ENCODE measurements at places on chromosomes 6 and 20. TPM values are rescaled to one million over a fixed set of nuclear protein-coding genes. Genes with fewer than 3 reads are reported as not detected.

The PRSS35 gene
- not detected for total RNA-seq

The BMP5 gene
- total RNA-seq: 2.4 TPM

The CST8 gene
- not detected for total RNA-seq

The SPDEF gene
- not detected for total RNA-seq

The SALL4 gene
- 0.03 TPM for total RNA-seq

The SYNDIG1 gene
- total RNA-seq: 11.5 TPM

The SUMO4 gene
- 0.22 TPM for total RNA-seq

The CST7 gene
- 0.48 TPM for total RNA-seq

GRCh38 chr6:109794201-109794923 is 103.3 kb downstream of the FIG4 start:
- no peak for DNase-seq

DNA sequence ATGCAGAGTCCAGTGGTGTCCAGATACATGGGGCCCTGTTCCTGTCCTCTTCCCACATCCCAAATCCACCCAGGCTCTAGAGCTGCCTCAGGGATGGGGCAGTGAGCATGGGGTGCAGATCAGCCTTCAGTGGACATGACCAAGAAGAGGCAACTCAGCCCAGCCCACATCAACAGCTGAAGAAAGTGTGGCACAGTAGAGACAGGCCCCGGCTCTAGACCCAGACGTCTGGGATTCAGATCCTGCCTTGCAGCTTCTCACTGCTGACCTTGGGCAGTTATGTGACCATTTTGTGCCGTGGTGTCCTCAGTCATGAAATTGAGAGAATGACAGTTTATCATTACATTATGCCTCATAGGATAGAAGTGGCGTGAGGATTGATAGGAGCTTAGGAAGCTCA is 54.6 kb upstream of the CST7 start:
- no peak for DNase-seq

DNA sequence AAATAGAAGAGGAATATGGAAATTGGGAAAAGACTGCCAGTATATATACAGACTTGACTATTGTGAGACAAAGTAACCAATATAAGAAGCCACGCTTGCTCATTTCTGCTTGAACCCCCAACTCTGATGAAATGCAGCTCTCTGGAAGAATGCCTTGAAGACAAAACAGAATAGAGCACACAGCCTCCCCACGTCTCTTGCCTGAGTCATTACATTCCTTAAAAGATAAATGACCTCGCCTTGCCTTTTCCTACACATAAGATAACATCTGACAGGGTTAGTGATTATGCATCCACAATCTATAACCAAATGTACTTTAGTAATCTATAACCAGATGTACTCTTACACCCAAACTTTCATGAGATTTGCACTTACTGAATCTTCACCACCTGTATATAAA is 141.1 kb upstream of the EEF1E1 start:
- no peak for DNase-seq

- no peak for DNase-seq
Measured at GRCh38 chr6:72724545-72724944, 102.7 kb downstream of the KCNQ5 start.

- DNase-seq: no peak
Measured at GRCh38 chr6:79463621-79464050, 73.6 kb downstream of the LCA5 start.

DNA sequence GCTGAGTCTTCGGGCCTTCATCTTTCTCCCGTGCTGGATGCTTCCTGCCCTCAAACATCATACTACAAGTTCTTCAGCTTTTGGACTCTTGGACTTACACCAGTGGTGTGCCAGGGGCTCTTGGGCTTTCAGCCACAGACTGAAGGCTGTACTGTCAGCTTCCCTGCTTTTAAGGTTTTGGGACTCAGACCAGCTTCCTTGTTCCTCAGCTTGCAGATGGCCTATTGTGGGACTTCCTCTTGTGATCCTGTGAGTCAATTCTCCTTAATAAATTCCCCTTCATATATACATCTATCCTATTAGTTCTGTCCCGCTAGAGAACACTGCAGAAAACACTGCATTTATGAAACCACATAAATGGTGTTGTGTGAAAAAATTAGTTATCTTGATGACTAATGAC is 13.9 kb upstream of the BCLAF1 start:
- no peak for DNase-seq

DNA sequence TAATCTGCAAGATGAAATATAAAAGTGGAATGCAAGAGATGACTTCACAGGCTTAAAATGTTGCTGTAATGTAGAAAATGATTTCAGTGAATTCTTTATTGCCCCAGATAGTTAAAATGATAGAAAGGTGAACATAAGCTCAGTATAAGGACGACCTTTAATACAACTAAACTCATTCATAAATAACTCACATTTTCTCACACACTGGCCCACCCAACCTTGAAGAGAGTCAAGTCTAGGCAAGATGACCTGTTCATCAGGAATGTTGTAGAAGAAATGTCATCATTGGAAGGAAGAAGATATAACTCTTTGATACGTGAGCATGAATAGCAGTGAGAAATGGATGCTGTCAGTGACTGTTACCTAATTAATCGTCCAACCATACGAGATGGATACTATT is 111.1 kb upstream of the SASH1 start:
- DNase-seq: no peak

GRCh38 chr20:43331906-43332305 is 125.8 kb upstream of the SRSF6 start:
- peak; percentile 67 for DNase-seq

DNA sequence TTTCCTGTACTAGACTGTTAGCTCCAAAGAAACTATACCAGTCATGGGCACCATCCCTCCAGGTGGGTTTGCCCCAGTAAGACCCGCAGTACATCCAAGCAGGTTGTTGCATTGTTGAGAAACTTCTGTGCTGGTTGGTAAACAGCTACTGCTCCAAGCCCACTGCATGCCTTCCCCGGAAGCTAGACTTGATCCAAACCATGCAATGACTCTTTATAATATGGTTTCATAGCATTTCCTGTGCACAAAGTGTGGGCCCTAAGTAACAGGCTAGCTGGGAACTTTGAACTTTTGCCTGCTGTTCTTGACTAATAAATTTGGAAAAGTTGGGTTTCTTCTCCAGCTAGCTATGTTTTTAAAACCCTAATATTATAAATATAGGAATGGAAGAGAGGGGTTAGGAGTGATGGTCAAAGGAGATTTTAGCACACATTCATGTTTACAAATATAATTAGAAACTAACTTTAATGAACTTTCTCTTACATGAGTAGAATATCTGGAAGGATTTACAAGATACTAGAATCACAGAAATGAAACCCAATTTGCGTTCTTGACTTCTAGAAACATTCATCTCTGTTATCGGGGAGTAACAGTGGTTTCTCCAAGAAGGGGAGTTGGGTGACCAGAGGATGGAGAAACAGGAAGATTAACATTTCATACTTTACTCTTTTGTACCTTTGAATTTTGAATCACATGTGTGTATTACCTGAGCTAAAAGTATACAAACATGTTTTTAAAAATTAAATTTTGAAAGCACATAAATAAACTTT is 51.7 kb downstream of the GFOD1 start:
- DNase-seq: no peak

GRCh38 chr20:23205611-23206041 is 119.5 kb upstream of the CD93 start:
- peak; percentile 90 for DNase-seq

DNA sequence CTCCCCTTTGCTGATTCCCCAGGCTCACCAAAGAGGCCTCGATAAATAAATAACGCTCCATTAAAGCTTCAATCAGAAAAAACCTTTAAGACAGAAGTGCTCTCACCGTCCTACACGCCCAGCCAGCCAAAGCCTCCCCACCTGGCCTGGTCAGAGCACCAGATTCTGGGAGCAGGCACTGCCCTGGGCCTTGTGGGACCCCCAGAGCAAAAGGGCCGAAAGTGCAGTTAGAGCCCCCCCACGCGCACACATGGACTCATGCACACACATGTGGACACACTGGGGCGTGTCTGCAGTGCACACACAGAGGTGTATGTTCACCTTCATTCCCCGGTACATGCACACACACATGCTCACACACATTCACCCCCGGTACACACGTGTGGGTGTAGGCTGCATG is 1.9 kb upstream of the NECAB3 start:
- DNase-seq: no peak

DNA sequence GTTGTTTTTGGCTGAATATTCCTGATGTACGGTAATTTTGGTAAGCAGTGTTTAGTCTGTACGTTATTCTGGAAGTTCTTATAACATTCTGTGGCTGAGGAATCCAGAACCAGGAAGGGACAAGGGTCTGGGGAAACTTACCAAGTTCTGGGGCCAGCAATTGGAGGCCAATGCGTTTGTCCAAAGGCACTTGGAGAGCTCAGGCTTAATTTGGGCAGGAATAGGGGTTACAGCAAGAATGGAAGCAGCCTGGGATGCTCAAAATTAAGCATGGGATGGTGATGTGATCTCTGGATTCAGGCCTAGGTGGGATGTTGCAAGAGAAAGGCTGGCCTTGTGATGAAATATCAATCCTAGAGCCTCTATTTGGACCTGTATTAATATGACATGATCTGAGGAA is 235.2 kb upstream of the NOX3 start:
- DNase-seq: no peak

DNA sequence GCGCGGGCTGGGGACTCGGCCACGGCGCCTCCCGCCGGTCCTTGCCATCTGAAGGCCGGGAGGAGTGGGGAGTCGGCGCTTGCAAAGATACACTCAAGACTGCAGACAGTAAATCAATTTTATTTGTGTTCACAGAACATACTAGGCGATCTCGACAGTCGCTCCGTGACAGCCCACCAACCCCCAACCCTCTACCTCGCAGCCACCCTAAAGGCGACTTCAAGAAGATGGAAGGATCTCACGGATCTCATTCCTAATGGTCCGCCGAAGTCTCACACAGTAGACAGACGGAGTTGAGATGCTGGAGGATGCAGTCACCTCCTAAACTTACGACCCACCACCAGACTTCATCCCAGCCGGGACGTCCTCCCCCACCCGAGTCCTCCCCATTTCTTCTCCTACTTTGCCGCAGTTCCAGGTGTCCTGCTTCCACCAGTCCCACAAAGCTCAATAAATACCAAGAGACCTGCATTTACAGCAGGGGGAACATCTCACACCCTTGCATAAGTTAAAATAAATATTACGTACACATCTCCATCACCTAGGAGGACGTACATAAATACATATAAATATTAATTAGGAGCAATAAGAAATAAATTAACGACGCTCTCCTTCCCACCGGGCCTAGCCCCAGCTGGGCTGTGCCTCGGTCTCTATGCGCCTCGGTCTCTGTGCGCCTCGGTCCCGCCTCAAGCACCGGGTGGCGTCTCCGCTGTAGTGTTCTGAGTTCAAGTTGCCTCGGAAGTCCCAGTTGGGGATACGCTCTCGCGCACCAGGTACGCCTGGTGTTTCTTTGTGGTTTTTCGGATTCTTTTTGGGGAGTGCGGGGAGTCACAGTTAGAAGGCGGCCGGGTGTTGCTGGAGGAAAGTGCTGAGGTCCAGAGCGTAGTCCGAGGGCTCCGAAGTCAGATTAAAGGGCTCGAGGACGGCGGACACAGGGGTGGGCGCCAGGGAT is 889 bp upstream of the FLOT1 start:
- DNase-seq: peak; percentile 64

GRCh38 chr20:24833592-24833991 is 115.5 kb upstream of the CST7 start:
- DNase-seq: no peak

DNA sequence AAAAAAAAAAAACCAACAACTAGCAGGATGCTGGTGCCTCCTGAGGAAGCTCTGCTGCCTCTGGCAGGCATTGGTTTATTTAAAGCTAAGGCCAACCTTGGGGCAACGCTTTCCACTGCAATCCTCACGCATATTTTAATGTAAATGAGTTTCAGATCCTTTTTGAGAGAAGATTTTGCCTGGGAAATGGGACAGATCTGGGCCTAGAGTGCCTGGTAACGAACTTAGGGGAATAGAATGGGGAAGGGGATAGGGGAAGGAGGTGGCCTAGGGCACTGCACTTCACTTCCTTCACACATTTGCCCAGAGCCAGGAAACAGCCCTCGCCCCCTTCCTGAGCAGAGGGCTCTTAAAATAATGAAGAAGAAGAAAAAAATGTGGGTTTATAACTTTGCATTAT is 132.7 kb upstream of the TMEM170B start:
- DNase-seq: no peak

DNA sequence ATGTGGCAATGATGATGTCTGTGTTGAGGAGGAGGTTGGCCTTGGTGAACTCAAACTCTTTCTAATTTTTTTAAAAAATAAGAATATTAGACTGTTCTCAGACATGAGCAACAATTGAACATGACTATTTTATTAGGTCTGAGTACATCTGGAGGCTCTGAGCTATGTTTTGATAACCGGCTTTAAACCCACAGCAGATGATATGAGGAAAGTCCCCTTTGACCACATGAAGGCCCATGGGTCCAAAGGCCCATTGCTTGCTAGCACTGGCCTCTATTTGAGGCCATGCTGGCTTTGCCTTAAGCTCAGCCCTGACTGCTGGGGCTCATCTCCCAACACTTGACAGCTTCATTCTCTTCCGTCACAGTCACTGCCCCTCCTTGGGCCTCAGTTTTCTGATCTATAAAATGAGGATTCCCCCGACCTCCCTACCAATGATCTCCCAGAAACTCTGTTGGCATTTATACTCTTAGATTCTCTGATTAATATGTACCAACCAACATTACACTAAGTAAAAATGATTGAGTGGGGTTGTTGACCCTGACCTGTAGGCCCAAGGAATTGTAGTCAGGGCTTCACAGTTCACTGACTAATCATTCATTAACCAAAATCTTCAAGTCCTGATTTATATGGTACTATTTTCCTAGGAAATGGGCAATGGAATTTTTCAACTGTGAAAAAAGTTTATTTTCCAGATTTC is 23.9 kb upstream of the TINAG start:
- no peak for DNase-seq

GRCh38 chr6:29631860-29632731 is 887 bp downstream of the GABBR1 start:
- peak; percentile 81 for DNase-seq

- DNase-seq: no peak
Measured at GRCh38 chr6:56891754-56892153, 63.2 kb upstream of the BEND6 start.

Measured in Right ventricle myocardium superior (tissue), 1 donor.